ENCODE measurements at places on chromosomes 7 and 10.

DNA sequence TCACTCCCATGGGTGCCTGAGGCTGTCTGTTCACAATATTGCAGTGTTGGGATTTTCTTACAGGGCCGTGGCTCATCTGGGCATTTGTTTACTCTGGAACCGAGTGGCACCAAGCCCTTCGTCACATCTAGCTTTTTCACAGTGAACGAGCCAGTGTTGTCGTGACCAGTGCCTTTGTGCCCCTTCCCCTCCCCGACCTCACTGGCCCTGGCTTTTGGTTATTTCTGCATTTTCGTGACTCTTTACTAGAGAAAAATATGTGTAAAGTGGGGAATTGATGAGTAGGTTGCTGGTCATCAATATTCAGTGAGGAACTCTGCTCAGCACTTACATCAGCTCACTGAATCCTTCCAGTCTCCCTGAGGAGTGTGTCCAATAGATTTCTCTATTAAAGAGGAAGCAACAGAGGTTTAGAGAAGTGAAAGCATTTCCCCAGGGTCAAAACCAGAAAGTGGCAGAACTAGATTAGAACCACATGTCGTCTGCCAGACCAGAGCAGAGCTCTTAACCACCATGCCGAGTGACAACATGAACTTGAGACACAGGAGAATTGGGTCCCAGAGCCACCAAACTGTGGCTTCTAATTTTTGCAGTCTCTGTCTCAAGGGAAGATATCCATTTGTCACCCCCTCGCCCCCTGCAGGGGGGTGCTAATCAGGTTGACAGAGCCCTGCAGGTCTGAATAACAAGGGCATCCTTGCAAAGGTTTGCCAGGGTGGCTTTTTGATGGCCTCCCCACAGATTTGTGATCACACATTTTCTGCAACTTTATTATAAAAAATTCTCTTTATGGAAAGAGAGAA lies 125.3 kb downstream of the CHN2 start:
- peak; percentile 6 for DNase-seq

GRCh38 chr10:13743101-13743693 lies 156.4 kb downstream of the PRPF18 start:
- peak; percentile 41 for DNase-seq

- peak; percentile 54 for DNase-seq
These were observed 59.9 kb downstream of the MKX start for GRCh38 chr10:27685681-27686080.

DNA sequence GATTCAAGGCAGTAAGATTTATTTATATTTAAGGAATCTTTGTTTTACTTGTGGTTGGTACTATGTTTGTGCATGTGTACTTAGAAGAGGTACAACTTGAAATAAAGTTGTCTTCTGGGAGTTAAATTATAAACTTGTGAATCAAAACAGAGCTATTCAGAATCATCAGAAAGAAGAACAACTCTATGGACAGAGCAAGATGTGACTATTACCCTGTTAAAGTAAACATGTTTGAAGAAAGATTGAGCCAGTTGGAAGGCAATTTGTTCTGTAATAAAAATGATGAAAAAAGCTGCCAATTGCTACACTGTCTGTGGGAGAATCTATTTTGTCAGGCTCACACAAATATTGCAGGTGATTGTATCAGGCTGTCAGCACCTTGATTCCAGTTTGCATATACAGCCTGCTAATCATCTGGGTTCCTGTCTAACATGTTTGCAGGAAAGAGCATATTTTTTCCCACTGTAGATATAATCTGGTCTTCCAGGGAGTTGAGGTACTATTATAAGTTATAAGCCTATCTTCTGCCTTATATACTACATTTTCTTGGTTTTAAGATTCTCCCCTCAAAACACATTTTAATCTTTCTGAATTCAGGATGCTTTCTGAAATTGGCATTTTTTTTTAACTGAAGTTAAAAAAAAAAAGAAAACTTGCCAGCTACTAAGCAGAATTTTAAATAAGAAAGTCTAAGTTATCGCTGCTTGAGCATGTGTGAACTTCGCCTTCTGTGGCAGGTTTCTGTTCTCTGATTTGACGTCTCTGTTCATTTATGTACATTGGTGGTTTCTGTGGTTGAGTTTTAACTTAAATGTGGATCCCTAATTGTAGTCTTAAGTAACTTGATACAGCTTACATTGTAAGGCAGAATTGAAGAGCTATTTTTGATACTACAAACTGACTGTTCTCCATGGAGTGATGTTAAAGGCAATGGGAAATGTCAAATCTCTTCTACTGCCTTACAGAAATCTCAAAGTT lies 46.0 kb downstream of the ZNRF2 start:
- peak; percentile 27 for DNase-seq

GRCh38 chr7:157964521-157964920 lies 623.1 kb downstream of the PTPRN2 start:
- no peak for DNase-seq

DNA sequence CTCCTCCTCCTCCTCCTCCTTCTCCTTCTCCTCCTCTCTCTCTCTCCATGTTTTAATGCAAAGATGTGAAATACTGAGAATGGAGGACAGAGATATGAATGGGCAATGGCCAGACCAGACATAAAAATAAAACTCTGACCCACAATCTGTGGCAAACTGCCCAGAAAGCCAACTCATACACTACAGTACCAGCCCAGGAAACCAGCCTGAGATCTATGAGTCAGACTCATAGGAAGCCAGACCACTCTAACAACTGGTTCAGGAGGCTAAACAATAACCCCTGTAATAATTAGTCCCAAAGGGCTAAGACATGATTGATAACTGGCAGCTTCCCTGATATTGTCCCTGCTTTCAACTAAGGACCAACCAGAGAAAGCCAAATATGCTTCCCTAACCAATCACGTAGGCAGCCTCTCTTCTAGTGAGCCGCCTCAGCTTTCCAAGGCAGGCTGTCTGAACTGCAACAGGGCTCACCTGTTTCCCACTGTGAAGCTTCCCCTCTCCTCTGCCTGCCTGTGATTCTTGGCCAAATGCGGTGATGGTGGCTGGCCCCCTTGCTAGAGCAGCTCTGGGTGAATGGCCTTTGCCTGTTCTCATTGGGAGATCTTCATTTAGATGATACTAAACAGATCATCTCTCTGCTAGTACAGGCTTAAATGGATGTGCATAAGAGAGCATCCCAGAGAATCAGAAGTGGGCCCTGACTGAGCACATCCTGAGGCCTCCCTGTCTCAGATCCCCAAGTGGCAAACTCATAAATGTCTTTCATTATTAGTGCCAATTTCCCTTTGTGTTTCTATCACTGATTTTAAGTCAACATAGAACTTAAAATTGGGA lies 817.6 kb downstream of the TNS3 start:
- DNase-seq: peak; percentile 99

- no peak for DNase-seq
These were observed 69.4 kb upstream of the PDLIM1 start for GRCh38 chr10:95360122-95360714.

DNA sequence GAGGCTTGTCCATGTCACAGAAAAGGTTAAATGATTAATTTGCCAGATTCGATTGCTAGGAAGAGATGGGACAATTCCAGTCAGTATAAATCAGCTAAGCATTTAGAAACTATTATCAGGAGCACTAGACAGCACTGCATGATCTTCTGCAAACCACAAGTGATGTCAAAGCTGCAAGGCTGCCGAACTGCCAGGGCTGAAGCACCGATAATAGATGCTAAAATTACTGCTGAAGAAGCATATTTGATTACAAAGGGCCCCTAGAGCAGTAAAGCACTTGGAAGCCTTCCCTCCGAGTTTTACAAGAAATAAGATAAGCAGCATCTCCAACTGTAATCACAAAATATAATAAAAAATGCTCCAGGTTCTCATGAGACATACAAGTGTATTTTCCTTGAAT lies 40.6 kb downstream of the RNLS start:
- DNase-seq: no peak

- DNase-seq: no peak
These were observed 18.7 kb downstream of the CALD1 start for GRCh38 chr7:134798155-134798554.

DNA sequence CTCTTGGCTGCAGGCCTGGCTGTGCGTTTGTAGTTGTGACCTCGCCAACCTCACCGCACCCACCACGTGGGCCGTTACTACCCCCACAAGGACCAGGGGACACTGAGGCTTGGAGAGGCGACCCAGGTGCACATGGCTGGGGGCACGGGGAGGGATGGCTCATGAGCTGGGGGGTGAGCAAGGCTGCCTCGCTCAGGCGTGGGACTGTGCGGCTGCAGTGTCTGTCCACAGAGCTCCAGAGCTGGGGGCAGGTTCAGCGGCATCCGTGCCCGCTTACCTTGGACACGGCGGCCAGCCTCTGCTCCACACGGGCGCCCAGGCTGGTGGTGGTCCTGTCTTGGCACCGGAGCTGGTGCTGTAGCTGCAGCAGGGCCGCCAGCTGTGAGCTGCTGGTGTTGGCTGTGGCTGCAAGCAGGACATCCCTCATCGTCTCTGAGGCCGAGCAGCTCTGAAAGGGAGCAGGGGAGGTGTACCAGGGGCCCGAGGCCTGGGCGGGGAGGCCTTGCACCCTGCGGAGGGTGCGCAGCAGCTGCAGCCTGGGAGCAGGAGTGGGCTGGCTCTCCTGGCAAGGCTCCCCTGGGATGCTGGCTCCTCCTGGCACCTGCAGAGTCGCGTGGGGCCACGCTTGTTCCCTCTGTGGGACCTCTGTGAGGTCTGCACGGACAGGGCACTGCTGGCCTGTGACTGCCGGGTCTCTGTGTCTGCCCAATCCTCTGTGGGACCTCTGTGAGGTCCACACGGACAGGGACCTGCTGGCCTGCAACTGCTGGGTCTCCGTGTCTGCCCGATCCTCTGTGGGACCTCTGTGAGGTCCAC lies 60.0 kb upstream of the NKX6-2 start:
- no peak for DNase-seq

GRCh38 chr7:116738378-116738777 lies 66.4 kb downstream of the MET start:
- no peak for DNase-seq

- DNase-seq: peak; percentile 79
These were observed 67.6 kb downstream of the TMEM130 start for GRCh38 chr7:98802088-98802780.

DNA sequence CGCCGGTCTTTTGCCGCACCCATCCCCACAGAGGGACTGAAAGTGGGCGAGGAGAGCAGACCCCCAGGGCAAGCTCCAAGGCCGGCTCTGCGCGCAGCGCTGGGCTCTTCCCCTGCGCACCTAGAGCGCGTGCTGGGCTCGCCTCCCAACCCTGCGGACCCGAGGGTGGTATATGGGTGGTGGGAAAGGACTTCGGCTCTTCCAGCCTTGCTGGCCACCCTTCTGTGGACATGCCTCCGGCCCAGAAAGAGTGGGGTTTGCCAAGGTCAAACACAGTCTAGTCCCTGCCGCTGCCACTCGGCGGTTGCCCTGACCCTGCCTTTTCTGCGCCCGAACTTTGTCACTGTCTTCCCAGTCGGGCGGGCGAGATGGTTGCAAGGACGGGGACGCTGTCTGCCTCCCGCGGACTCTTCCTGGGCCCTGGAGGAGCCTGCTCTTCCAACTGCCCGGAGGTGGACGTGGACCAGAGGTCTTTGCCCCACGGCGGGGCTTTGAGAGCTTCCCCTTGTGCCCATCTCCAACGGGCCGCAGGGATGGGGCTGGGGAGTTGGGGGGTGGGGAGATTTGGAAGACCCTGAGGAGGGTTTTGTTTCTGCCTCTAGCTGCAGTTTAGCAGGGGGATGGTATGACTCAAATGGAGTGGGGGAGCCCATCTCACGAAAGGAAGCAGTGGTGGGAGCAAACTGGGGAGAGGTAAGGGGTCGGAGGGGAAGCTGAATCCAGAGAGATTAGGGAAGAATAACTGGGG lies 1.5 kb downstream of the ADCY1 start:
- DNase-seq: no peak

DNA sequence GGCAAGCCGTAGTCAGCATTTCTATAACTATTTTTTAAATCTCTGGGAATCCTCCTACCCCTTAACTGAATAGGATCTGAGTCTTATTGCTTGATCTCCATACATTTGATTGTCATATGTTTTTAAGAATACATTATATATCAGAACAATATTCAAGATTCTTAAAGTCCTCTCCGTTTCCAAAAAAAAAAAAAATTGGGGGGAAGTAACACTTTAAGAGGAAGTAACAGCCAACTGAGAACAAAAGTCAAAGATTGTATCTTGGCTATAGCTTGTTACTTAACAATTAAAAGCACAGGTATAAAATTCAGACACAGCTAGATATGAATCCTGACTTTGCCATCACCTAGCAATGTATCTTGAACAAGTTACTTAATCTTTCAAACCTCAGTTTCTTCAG lies 169.9 kb upstream of the ADO start:
- no peak for DNase-seq

DNA sequence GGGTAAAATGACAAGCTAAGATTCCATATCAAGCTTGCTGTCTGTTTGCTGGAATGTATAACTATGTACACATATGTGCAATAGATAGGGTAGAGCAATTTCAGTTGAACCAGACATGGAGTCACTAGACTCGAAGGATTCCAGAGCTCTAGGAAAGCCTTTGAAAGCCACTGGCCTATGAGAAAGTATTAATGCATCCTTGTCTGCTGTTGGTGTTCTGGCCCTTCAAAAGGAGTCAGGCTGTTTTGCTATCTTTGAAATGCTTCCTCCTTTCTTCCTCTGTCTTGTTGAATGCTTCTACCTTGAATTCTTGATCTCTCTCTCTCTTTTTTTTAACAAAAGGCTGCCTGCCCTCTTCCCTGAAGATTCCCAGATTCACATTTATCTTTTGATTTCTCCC lies 20.8 kb upstream of the HGF start:
- no peak for DNase-seq

GRCh38 chr7:27205325-27206280 lies 5.7 kb upstream of the HOXA13 start:
- DNase-seq: no peak

DNA sequence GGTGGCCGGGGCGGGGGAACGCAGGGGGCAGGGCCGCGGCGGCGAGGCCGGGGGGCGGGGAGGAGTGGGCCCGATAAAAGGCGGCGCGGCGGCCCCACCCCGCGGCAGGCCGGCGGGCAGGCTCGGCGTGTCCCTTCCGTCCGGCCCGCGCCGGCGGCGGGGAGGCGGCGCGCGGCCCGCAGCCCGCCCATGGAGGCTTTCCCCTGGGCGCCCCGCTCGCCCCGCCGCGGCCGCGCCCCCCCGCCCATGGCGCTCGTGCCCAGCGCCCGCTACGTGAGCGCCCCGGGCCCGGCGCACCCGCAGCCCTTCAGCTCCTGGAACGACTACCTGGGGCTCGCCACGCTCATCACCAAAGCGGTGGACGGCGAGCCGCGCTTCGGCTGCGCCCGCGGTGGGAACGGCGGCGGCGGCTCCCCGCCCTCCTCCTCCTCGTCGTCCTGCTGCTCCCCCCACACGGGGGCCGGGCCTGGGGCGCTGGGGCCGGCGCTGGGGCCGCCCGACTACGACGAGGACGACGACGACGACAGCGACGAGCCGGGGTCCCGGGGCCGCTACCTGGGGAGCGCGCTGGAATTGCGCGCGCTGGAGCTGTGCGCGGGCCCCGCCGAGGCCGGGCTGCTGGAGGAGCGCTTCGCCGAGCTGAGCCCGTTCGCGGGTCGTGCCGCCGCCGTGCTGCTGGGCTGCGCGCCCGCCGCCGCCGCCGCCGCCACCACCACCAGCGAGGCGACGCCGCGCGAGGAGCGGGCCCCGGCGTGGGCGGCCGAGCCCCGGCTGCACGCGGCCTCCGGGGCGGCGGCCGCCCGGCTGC lies at the start of gene NANOS1:
Gene NANOS1, plus strand, starts transcription at position 102 of the 808 bp plus-strand sequence. Its CDS starts 88 bp downstream, at position 190.
- DNase-seq: no peak

- no peak for DNase-seq
These were observed 38.6 kb downstream of the YKT6 start for GRCh38 chr7:44239361-44239760.
